ENCODE measurements at places on chromosomes 3 and 15.

- no peak for DNase-seq
Measured at GRCh38 chr3:125079675-125080045, 23.9 kb upstream of the HEG1 start.

GRCh38 chr3:29334706-29335105 lies 53.8 kb downstream of the RBMS3 start:
- no peak for DNase-seq

GRCh38 chr3:73786321-73786807 lies 161.6 kb upstream of the PDZRN3 start:
- no peak for DNase-seq

DNA sequence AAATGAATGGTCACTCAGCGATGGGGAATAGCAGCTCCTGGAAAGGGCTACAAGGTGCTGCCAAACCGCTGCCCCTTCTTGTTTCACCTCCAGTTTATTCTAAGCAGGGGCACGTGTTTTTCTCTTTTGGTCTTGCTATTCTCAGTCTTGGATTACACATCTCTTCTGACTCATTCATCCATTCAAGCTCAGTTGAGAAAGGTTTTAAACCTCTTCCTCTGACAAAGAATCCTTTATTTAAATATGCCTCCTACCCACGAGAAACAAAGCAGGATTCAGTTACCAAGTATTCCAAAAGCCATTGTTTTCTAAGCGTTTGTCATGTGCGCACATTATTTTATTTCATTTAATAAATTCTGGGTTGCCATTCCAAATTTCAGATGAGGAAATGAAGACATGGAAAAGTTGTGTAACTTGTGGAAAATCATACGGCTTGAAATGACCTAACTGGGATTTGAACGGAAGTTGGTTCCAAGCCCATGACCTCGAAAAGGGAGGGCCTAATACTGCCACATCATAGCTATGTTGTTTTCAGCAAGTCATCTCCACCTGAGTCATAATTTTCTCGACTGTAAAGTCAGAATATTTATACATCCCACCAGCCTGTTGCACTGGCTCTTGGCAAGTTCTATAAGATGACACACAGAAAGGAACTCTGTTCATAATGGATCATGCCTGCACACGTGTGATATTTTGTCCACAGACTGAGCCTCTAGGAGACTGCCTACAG lies 292.0 kb upstream of the SLCO3A1 start:
- no peak for DNase-seq

GRCh38 chr15:71496336-71496955 lies 313.9 kb upstream of the NR2E3 start:
- DNase-seq = no peak

DNA sequence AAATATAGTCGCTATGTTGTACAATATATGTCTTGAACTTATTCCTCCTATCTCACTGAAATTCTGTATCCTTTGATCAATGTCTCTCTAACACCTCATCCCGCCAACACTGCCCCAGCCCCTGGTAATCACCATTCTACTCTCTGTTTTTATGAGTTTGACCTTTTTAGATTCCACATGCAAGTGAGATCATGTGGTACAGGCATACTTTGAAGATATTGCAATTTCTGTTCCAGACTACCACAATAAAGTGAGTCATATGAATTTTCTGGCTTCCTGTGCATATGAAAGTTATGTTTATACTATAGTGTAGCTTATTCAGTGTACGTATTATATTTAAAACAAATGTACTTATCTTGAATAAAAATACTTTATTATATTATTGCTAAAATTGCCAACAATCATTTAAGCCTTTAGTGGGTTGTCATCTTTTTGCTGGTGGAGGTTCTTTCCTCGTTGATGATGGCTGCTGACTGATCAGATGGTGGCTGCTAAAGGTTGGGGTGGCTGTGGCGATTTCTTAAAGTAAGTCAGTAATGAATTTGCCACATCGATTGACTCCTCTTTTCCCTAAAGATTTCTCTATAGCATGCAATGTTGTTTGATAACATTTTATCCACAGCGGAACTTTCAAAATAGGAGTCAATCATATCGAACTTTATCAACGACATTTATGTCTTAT lies 257.2 kb downstream of the NFKBIZ start:
- no peak for DNase-seq

DNA sequence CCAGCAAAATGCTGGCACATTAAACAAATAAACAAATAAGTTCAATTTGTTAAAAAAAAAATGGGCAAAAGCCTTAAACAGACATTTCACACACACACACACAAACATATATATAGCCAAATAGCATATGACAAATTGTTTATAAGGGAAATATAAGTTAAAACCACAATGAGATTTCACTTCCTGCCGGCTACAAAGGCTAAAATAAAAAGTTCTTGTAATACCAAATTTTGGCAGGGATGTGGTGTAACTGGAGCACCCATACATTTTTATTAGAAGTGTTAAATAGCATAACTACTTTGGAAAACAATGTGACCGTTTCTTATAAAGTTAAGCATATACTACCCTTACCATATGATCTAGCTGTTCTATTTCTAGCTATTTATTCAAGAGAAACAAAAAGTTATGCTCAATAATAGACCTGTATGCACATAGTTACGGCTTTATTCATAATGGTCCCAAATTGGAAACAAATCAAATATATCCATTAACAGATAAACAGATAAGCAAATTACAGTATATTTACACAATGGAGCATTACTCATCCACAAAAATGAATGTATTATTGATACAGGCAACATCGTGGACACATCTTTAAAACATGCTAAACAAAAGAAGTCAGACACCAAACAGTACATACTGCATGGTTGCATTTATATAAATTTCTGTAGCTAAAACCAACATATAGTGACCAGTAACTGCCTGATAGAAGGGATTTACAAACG lies 93.9 kb downstream of the EOMES start:
- DNase-seq = no peak

GRCh38 chr3:122307094-122307687 lies 17.9 kb upstream of the CSTA start:
- no peak for DNase-seq

- DNase-seq = no peak
Measured at GRCh38 chr3:72128921-72129320, 344.0 kb upstream of the PROK2 start.

GRCh38 chr3:149152420-149152819 lies 23.0 kb downstream of the HPS3 start:
- no peak for DNase-seq

- DNase-seq = no peak
Measured at GRCh38 chr15:51168700-51169099, 74.0 kb upstream of the TNFAIP8L3 start.

- DNase-seq = no peak
Measured at GRCh38 chr15:30984542-30984941, 6.9 kb downstream of the MTMR10 start.

GRCh38 chr3:115792206-115792955 lies 169.1 kb downstream of the GAP43 start:
- no peak for DNase-seq

GRCh38 chr3:133962849-133963248 lies 66.9 kb downstream of the SLCO2A1 start:
- DNase-seq = no peak

DNA sequence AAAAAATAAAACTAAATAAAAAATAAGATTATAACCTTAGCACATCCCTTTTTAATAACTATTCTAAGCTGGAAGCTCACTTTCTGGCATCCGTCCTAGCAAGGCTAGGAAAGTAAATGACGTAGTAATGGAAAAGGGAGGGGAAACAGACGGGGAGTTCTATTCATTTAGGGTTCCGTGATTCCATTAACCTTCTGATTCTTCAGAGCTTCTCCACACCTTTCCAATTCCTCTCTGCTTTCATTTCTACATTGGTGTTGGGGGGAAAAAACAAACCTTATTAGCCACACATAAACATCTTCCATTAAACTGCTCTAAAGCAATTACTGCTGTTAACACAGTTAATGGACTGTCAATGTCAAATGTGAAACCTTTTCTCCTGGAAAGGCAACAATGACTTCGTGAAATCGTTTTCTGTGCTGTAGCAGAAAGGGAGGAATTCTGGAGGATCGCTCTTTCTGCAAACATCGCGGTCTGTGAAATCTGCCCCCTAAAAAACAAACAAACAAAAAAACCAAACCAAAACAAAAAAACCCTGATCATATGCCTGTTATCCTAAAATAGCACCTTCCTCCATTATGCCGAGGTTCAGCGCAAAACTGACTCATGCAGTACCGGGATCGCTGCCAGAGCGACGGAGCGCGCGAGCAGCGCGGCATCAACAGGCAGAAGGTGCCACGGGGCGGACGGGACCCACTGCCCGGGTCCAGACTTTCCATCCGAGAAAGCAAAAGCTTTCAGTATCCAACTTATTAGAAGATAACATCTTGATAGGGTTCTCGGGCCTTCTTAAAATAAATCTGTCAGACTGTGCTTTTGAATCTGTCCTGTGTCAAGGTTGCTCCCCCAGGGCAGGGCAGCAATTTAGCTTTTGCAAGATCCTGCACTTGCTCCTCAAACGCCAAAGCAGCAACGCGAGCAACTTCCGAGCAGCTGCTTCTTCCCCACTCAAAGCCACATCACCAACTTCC lies 156.2 kb downstream of the FGF12 start:
- peak; percentile 30 for DNase-seq

DNA sequence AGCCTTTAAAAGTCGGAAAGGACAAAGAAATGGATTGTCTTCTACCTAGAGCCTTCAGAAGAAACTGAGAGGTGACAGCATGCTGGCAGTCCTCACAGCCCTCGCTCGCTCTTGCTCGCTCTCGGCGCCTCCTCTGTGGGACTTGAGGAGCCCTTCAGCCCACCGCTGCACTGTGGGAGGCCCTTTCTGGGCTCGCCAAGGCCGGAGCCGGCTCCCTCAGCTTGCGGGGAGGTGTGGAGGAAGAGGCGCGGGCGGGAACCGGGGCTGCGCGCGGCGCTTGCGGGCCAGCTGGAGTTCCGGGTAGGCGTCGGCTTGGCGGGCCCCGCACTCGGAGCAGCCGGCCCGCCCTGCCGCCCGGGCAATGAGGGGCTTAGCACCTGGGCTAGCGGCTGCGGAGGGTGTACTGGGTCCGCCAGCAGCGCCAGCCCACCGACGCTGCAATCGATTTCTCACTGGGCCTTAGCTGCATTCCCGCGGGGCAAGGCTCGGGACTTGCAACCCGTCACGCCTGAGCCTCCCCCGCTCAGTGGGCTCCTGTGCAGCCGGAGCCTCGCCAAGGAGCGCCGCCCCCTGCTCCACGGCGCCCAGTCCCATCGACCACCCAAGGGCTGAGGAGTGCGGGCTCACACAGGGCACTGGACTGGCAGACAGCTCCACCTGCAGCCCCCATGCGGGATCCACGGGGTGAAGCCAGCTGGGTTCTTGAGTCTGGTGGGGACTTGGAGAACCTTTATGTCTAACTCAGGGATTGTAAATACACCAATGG lies 953.8 kb upstream of the GBE1 start:
- no peak for DNase-seq

DNA sequence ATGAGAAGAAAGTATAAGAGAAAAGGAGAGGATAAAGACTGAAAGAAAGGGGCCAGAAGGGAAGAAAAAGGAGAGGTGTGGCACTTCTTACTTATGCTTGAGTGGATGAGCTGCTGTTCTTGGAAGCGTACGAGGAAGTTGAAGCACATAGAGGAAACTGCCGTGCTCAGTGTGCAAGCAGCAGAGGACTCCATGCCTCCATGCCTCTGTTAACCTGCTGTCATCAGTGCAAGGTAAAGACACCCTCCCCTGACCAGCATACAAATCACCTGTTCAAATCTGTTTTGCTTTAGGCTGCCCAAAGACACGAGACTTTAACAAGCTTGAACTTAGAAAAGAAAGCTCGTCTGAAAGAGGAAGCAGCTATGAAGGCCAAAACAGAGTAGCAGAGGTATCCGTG lies 6.4 kb downstream of the WDR5B start:
- no peak for DNase-seq

Data from HEK293T (cell line).